ENCODE measurements at places on chromosomes 4 and X. TPM values are rescaled to one million over a fixed set of nuclear protein-coding genes. Genes with fewer than 3 reads are reported as not detected.

DNA sequence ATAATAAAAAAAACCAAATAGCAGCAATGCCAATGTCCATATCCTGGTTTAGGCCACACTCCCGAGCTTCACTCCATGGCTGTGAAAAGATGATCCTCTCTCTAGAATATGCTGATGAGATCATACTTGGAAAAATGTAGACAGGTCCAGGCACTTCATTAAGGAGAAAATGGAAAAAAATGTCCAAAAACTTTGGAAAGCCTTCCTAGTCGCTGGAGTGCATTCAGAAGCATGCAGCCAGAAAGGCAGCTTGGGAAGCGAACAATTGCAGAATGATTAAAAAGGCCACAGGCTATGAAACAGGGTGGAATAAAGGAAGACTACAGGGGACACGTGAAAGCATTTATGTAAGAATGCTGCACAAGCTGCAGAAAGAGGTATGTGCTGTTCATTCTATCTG, 165.6 kb upstream of the HCCS start:
- no peak overlapping the region for H3K27ac ChIP-seq
- H3K4me3 ChIP-seq = no peak overlapping the region
- no peaks in the 10 kb centered on the region for H3K4me1 ChIP-seq
- DNase-seq = no peak
- H3K36me3 ChIP-seq = peaks cover 1% of the 10 kb centered on the region

- no peaks in the 10 kb centered on the region for H3K36me3 ChIP-seq
- peak; percentile 51 for DNase-seq
- no peak overlapping the region for H3K4me3 ChIP-seq
- peak overlapping the region; percentile 3 for H3K27ac ChIP-seq
Observed at GRCh38 chrX:4547213-4547836, 833.9 kb upstream of the PRKX start.

Gene WDR17
- 5.1 TPM for total RNA-seq

GRCh38 chr4:47155919-47156318, 124.6 kb downstream of the GABRB1 start:
- DNase-seq = no peak
- no peak overlapping the region for H3K4me3 ChIP-seq
- H3K27ac ChIP-seq = no peak overlapping the region
- no peaks in the 10 kb centered on the region for H3K27me3 ChIP-seq

GRCh38 chr4:110543577-110543976, 67.6 kb downstream of the ENPEP start:
- H3K27ac ChIP-seq = no peak overlapping the region
- DNase-seq = no peak
- H3K4me3 ChIP-seq = no peak overlapping the region

DNA sequence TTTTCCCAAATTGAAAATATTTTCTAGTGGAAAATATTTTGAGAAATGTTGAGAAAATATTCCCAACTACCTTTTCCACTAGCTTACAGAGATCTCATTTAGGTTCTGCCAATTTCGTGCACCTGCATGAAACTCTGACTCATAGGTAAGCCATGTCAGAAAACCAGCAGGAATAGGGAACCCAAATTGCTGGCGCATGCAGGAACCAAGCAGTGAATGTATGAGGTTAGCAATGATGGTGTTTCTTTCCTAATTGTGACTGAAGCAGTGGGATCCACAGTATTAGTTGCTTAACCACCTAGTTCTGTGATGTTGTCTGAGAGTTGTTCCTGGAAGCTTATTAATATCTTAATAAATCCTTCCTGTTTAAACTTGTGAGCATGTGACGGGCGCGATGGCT, 381.0 kb upstream of the TRAM1L1 start:
- H3K27ac ChIP-seq = no peak overlapping the region
- peaks cover 1% of the 10 kb centered on the region for H3K4me1 ChIP-seq
- H3K36me3 ChIP-seq = no peaks in the 10 kb centered on the region
- no peak for DNase-seq

GRCh38 chr4:76733068-76733771, 164.7 kb downstream of the SOWAHB start:
- H3K36me3 ChIP-seq = peaks cover 18% of the 10 kb centered on the region
- no peak overlapping the region for H3K4me3 ChIP-seq
- DNase-seq = no peak
- H3K27ac ChIP-seq = no peak overlapping the region
- H3K27me3 ChIP-seq = no peaks in the 10 kb centered on the region
- H3K4me1 ChIP-seq = peaks cover 6% of the 10 kb centered on the region

Gene ZMAT1
- total RNA-seq = 12.7 TPM

DNA sequence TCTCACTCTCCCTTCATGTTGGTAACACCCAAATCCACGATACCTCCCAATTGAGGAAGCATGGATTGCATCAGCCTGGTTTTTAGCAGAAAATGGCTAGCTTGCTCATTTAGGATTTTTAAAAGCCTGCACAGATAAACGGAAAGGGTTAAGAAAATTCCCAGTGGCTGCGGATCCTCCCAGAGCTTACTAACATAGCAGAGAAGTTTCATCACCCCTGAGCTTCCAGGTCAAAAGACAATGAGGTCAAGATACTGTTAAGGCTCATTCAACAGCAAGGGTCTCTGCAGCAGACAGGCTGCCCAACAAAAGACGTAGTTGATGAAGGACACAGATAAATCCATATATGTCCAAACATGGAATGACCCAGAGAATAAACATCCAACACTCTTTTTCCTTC, 220.2 kb downstream of the ASMT start:
- H3K4me3 ChIP-seq = no peak overlapping the region
- peaks cover 3% of the 10 kb centered on the region for H3K4me1 ChIP-seq
- no peak overlapping the region for H3K27ac ChIP-seq
- no peaks in the 10 kb centered on the region for H3K36me3 ChIP-seq

DNA sequence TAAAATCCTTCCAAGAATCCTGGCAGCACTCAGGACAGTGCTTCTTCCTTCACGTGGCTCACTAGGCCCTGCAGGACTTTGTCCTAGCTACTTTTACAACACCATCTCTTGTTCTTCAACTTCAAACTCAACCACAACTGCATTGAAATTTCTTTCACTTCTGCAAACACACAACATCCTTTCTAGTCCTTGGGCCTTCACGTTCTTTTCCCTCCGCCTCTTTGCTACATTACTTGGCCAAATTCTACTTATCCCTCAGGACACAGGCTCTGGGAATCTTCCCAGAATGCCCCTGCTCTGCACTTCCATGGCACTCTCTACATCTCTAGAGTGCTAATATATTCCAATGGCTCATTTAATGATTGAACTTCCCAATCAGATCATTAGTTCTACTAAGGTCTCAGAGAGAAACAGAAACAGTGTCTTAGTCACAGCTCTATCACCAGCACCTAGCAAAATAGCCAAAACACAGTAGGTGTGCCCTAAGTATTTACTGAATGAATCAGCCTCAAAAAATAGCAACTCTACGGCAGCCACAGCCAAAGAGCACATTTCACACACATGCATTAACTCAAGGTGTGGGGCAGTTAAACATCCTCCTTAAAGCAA, 73.3 kb downstream of the MANBA start:
- H3K4me1 ChIP-seq = no peaks in the 10 kb centered on the region
- H3K36me3 ChIP-seq = peaks cover 4% of the 10 kb centered on the region
- no peak overlapping the region for H3K4me3 ChIP-seq

Gene SLC49A3
- 13.1 TPM for total RNA-seq

DNA sequence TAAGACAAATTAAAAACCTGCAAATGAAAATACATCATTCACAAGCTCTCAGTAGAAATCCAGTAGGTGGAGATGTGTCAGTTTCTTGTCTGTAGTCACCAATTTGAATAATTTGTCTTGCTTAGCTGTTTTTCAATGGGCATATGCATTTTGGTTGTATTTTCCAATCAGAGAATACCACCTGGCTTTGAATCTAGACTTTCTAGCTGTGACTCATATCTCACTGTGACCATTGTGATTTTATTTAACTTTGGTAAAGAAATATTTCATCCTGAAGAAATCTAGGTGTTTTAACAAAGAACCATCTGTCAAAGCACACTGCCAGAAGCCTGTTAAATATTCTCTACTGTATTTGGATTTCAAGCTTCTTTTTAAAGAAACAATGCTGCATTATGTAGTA, 1650.6 kb upstream of the IGFBP7 start:
- H3K27me3 ChIP-seq = no peaks in the 10 kb centered on the region
- H3K27ac ChIP-seq = no peak overlapping the region
- peaks cover 3% of the 10 kb centered on the region for H3K4me1 ChIP-seq
- no peak overlapping the region for H3K4me3 ChIP-seq
- no peak for DNase-seq

DNA sequence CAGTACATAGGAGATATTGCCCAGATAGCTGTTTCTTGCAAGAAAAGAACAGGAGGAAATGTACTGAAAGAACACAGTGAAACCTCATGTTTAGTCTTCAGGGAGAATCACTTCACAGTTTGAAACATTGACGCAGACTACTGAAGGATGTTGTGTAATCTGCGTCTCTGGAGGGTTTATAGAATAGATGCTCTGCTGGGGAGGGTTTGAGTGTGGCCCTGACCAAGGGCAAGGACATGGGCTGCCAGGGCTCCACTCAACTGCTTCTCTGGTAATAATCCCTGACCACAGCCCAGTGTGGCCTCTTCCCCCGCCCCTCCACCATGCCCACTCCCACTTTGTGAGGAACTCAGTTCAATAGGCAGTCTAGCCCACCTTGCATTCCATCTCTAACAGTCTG, 15.8 kb upstream of the ACE2 start:
- H3K27ac ChIP-seq = peak overlapping the region; percentile 6
- DNase-seq = no peak
- no peaks in the 10 kb centered on the region for H3K27me3 ChIP-seq
- H3K4me1 ChIP-seq = peaks cover 8% of the 10 kb centered on the region
- H3K4me3 ChIP-seq = no peak overlapping the region
